ENCODE measurements at places on chromosomes 7 and 10.
A peak's percentile ranks its signal among the peaks of the same experiment; 100 is the strongest.

GRCh38 chr7:42214060-42214679 lies 22.8 kb downstream of the GLI3 start:
- no peak for DNase-seq

- peak; percentile 9 for DNase-seq
Observed at GRCh38 chr7:141754939-141755338, 9.0 kb upstream of the TAS2R3 start.

- peak; percentile 12 for DNase-seq
Observed at GRCh38 chr7:150446288-150446938, 4.0 kb upstream of the GIMAP8 start.

DNA sequence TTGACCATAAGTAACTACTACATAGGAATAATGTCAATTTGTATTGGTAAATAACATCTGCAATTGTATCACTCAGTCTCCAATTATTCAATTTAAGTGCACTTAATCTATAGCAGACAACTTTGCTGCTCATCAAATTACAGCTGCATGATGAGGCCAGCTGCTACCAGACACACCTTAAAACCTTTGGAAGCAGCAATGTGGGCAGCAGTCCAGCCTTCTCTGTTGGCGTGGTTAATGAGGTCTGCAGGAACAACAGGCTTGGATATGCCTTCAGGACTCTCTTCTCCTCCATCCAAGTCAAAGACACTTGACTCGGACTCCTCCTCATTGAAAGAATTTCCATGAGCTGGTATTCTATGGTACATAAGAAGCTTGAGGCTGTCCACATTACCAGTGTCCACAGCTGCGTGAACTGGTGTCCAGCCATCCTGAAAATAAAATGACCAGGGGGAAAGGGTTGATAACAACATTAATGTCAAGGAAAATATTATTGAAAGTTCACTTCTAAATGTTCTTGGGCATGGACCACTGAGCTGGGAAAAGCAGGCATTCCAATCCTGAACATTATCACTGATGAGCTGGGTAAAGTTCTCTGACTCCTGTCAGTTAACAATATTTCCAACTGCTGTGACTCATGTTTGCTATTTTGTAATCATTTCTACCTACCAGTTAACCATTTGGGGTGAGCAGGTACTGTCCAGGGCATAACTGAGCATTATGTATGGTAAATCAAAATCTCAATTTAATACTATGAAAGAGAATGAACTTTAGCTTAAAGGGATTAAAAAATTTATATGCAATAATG lies 95.7 kb downstream of the CTTNBP2 start:
- DNase-seq: no peak

DNA sequence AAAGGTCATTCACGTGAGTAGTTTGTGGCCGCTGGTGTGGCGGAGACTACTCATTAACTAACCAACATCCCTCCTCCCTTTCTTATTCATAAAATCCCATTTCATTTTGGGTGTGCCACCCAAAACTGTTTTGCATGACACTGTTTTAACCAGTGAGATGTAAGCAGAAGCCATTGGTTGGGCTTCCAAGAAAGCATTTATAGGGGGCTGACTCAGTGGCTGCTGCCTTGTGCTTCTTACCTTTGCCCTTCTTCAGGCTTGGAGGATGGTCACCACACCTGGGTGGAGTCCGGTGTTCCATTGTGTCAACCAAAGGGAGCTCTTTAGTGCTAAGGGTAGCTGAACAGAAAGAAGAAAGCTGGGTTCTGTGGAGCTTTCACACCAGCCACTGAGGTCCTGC lies 37.2 kb upstream of the EPC1 start:
- no peak for DNase-seq

DNA sequence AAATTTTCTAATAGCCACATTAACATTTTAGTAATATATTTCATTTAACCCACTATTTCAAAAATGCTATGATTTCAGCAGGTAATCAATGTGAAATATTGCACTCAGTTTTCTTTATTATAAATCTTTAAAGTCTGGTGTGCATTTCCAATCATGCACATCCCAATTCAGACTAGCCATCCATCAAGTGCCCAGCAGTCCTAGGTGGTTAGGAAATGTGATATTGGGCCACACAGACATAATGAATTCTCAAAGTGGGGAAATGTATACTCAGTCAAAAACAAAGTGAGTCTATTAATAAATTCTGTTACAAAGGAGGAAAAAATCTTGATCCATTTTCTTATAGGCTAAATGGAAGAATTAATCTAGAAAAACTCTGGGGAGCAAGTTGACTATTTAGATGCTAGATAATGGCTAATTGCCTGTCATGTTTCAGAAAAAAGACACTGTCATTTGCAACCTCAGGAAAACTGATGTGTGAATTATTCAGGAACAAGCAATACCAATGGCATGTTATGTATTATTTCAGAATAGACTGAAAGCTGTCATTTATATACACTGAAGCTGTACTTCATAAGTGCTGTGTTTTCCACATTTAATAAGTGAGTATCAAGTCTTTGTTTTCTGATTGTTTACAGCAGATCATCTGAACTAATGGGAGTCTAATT lies 629.1 kb upstream of the ADARB2 start:
- no peak for DNase-seq

Data from fibroblast of villous mesenchyme (primary cell).